ENCODE measurements at places on chromosomes 4 and X. TPM values are rescaled to one million over a fixed set of nuclear protein-coding genes. Genes with fewer than 3 reads are reported as not detected.

DNA sequence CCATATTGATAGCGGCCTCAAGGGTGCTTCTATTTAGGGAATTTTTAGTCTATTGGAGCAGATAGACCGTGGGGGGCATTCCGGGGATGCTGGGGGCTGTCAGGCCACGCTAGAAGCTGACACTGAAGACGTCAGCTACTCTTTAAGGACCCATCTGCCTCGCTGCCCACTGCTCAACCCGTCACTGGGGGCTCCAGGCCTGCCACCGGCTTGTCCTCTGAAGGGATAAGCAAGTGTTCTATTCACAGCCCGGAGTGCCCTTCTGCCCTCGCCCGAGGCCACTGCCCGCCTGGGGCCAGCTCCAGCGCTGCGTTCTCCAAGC lies 679 bp upstream of the MSL3 start:
- H3K27me3 ChIP-seq = no peaks in the 10 kb centered on the region
- no peak for DNase-seq

DNA sequence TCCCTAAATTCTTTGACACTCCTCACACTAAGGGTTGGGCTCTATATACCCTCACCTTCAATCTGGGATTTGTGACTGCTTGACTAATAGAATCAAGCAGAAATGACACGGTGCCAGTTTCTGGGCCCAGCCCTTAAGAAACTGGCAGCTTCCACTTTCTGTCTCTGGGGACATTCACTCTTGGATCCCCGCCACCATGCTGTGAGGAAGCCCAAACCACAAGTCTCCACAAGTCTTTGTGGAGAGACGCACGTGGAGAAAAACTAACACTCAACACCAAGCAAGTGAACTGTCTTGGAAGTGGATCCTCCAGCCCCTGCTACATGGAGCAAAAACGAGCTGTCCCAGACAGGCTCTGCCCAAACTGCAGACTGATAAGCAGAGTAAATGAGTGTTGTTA lies 1.1 kb upstream of the EDNRA start:
- no peak overlapping the region for H3K27ac ChIP-seq
- H3K4me3 ChIP-seq = no peak overlapping the region
- no peaks in the 10 kb centered on the region for H3K4me1 ChIP-seq
- H3K27me3 ChIP-seq = peaks cover 58% of the 10 kb centered on the region
- DNase-seq = no peak

DNA sequence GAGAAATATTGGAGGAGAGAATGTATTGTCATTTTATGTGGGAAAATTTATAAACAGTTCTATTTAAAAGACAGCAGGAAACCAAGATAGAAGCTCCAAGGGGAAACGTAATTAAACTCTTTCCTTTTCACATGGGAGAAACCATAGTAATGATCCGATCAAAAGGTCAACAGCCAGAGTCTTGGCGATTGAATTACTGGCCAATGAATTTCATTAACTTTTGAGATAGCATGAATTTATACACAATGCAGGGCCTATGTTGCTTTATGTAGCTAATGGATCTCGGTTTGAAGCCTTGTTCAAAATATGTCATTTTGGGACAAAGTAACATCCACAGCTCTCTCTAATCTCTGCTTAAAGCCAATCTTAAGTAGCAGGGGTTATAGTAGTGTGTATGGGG lies 897.5 kb upstream of the NDST4 start:
- H3K4me1 ChIP-seq = no peaks in the 10 kb centered on the region
- no peak overlapping the region for H3K4me3 ChIP-seq
- no peak overlapping the region for H3K27ac ChIP-seq
- peaks cover 3% of the 10 kb centered on the region for H3K36me3 ChIP-seq
- H3K27me3 ChIP-seq = no peaks in the 10 kb centered on the region

- H3K4me3 ChIP-seq = peak within 1 kb of the TSS; percentile 76
- peaks cover 64% of the 10 kb centered on the region for H3K27me3 ChIP-seq
- no peaks in the 10 kb centered on the region for H3K36me3 ChIP-seq
- peaks cover 11% of the 10 kb centered on the region for H3K4me1 ChIP-seq
- DNase-seq = peak; percentile 64
- no peak within 1 kb of the TSS for H3K27ac ChIP-seq
Measured at GRCh38 chr4:109302361-109303139, at the start of gene COL25A1. Gene COL25A1 (minus strand): TSS chr4:109302658.

DNA sequence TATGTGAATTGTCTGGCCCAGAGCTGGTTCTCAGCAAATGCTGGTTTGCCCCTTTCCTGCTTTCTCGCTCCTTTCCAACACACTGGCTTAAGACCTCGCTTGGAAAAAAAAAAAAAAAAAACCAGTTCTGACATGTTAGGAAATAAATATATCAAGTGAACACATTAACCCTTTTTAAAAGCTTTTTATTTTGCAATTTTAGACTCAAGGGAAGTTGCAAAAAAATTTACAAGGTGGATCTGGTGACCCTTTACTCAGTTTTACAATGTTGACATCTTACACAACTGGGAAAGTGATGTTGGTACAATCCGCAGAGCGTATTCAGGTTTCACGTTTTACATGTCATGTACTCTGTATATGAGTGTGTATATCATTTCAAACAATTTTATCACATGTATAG lies 100.1 kb downstream of the RTL5 start:
- H3K36me3 ChIP-seq = no peaks in the 10 kb centered on the region
- no peak overlapping the region for H3K27ac ChIP-seq
- DNase-seq = no peak
- no peak overlapping the region for H3K4me3 ChIP-seq

DNA sequence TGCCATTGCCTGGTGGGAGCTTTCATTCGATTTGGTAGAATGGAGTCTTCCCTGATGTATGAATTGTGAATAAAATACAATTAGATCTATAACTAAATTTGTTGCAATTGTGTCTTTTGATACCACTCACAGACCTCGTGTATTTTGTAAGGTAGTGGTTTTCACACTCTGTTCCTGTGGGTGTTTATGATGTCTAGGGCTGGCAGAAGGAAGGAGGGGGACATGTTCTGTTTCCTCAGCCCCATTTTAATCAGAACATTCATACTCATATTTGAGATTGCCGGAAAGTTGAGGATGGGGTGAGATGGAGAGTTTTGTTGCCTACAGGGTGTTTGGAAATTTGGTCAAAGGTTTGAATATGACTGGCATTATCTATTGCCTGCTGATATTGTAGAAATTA lies 42.9 kb downstream of the PTTG2 start:
- DNase-seq = no peak
- no peak overlapping the region for H3K27ac ChIP-seq
- H3K27me3 ChIP-seq = no peaks in the 10 kb centered on the region
- H3K4me1 ChIP-seq = peaks cover 54% of the 10 kb centered on the region
- no peak overlapping the region for H3K4me3 ChIP-seq

DNA sequence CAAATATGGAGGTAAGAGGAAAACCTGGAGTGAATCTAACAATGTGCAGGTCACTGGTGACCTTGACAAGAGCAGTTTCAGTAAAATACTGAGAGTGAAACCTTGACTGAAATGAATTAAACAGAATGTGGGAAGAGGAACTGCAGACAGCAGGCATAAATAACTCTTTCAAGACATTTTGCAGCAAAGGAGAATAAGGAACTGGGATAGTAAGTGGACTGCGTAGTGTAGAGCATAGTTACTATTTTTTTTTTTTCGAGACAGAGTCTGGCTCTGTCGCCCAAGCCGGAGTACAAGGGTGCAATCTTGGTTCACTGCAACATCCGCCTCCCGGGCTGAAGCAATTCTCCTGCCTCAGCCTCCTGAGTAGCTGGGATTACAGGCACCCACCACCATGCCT lies 24.0 kb downstream of the RBMX start:
- no peaks in the 10 kb centered on the region for H3K27me3 ChIP-seq
- peak overlapping the region; percentile 3 for H3K27ac ChIP-seq
- H3K4me3 ChIP-seq = no peak overlapping the region
- peaks cover 33% of the 10 kb centered on the region for H3K36me3 ChIP-seq

DNA sequence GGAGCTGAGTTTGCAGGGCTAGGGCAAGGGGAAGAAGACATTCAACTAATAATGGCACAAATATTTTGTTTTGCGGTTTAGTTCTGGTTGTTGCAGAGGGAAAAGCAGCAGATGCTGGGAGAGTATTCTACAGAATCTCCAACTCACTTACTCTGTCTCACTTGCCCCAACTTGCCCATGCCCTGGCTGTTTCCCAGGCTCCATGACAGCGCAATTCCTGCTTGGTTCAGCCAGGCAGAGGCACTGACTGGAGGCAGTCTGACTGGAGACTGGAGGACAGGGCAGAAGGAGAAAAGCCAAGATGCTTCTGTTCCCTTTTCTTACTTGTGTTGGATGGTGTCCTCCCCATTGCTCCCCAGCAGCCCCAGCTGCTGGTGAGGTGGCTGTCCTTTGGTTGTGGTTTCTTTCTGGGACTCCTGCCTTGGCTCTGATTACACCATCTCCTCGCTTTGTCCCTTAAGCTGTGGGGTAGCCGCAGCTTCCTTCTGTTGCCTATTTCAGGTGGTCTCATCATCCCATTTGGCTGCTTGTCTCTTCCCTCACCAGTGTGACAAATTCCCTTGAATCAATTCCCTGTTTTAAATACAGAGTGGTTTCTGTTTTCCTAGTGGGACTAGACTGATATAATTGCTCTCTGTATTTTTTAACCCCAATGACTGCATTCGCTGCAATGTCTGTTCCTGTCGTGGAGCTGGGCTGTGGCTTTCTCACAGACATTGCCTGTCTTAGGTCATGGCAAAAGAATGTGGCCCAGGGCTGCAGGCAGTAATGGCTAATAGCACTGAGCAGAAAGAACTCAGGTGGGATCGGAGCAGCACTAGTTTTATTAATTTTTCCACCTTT lies 24.2 kb upstream of the RASL11B start:
- H3K27ac ChIP-seq = no peak overlapping the region
- no peak for DNase-seq
- no peaks in the 10 kb centered on the region for H3K27me3 ChIP-seq
- H3K4me3 ChIP-seq = no peak overlapping the region

CLGN gene
- total RNA-seq = 0.27 TPM

DNA sequence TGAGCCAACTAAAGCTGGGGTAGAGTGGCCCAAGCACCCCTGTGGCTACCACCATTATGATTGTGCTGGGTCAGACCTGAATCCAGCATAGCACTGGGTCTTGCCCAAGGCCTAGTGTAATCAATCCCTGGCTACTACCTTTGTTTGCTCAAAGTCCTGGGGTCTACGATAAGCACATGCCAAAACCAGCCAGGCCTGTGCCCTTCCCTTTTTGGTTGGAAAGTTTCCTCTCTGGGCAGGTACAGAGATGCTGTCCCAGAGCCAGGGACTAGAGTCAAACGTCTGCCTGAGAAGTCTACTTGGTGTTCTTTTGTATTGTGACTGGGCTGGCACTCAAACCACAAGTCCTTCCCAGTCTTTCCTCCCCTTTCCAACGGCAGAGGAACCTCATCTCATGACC lies 371.5 kb upstream of the MAGEC2 start:
- no peaks in the 10 kb centered on the region for H3K4me1 ChIP-seq
- H3K36me3 ChIP-seq = no peaks in the 10 kb centered on the region
- H3K4me3 ChIP-seq = no peak overlapping the region
- no peaks in the 10 kb centered on the region for H3K27me3 ChIP-seq
- no peak for DNase-seq

DNA sequence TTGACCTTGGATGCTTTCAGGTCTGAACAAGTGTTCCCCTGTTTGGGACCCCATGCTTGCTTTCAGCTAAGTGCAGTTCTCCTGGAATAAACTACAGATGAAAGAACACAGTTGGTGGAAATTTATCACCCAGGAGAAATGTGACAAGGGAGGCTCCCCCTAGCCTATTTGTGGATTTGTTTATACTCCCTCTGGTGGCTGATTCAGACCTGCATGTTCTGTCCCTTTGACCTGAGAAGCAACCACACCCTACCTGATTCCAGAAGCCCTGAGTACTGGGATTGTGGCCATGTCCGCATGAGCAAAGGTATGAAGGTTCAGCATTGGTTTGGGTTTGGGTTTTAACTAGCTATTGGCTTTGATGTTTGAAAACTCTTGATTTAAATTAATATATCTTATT lies 440.9 kb downstream of the MID1IP1 start:
- peaks cover 3% of the 10 kb centered on the region for H3K36me3 ChIP-seq
- no peak for DNase-seq
- peaks cover 20% of the 10 kb centered on the region for H3K4me1 ChIP-seq
- no peaks in the 10 kb centered on the region for H3K27me3 ChIP-seq

DNA sequence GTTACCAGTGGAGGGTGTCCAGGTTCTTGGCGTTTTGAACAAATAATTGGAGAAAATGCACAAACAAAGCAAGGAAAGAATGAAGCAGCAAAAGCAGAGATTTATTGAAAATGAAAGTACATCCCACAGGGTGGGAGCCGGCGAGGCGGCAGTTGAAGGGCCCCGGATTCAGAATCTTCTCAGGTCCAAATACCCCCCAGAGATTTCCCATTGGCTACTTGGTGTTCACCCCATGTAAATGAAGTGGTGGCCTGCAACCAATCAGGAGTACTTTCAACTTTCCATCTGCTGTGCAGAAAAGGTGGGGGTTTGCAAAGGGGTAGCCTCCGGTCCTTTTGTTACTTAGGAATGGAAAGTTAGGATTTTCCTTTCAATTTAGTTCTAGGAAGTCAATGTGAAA lies 1447.0 kb downstream of the C4orf33 start:
- no peaks in the 10 kb centered on the region for H3K36me3 ChIP-seq
- H3K4me3 ChIP-seq = no peak overlapping the region
- no peak overlapping the region for H3K27ac ChIP-seq
- DNase-seq = no peak
- no peaks in the 10 kb centered on the region for H3K27me3 ChIP-seq

LGI2 gene
- total RNA-seq = not detected

EVC2 gene
- not detected for total RNA-seq

ELOVL6 gene
- total RNA-seq = 13.3 TPM

DNA sequence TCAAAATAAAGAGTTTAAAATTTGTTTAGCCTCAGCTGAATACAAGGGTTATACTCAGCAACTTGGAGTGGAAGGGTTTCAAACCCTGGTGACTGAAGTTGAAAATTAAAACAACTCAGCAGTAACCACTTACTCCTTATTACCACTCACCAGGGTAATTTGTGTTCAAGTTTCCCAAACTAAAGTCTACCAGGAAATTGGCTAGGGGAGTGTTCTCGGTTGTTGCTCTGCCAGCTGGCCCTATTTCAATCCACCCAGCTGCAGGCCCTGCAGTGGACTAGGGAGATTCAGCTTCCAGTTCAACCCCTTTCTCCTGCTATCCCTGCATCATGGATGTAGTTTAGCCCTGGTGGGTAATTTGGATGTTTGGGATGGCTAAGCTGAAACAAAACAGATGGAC lies 37.8 kb upstream of the EXOC1L start:
- H3K4me3 ChIP-seq = no peak overlapping the region
- H3K27ac ChIP-seq = no peak overlapping the region
- no peaks in the 10 kb centered on the region for H3K4me1 ChIP-seq
- peaks cover 8% of the 10 kb centered on the region for H3K27me3 ChIP-seq
- H3K36me3 ChIP-seq = no peaks in the 10 kb centered on the region

- H3K27ac ChIP-seq = no peak overlapping the region
- no peaks in the 10 kb centered on the region for H3K4me1 ChIP-seq
- no peak overlapping the region for H3K4me3 ChIP-seq
- no peaks in the 10 kb centered on the region for H3K27me3 ChIP-seq
Measured at GRCh38 chr4:149322203-149322602, 493.4 kb downstream of the IQCM start.

DNA sequence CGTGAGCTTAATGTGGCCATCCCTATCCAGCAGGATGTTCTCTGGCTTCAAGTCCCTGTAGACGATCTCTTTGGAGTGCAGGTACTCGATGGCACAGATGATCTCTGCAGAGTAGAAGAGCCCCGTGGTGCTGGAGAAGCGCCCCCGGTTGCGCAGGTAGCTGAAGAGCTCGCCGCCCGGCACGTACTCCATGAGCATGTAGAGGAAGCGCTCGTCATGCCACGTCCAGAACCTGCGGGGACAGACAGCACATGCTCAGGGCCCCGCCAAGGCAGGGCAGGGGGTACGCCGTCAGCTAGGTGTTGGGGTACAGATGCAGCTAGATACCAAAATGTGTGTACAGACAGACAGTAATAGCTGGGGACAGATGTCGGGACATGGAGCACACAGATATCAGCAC lies 58.3 kb downstream of the PRKX start:
- H3K27ac ChIP-seq = no peak overlapping the region
- H3K4me1 ChIP-seq = peaks cover 1% of the 10 kb centered on the region
- H3K4me3 ChIP-seq = no peak overlapping the region
- peaks cover 4% of the 10 kb centered on the region for H3K36me3 ChIP-seq
- no peak for DNase-seq

SULT1B1 gene
- total RNA-seq = 0.64 TPM

Measured in activated naive CD8-positive, alpha-beta T cell treated with anti-CD3 and anti-CD28 coated beads for 36 hours (primary cell).